ENCODE measurements at places on chromosomes 3 and 15.

GRCh38 chr15:58137686-58138085 lies 495 bp upstream of the AQP9 start:
- DNase-seq, result no peak

DNA sequence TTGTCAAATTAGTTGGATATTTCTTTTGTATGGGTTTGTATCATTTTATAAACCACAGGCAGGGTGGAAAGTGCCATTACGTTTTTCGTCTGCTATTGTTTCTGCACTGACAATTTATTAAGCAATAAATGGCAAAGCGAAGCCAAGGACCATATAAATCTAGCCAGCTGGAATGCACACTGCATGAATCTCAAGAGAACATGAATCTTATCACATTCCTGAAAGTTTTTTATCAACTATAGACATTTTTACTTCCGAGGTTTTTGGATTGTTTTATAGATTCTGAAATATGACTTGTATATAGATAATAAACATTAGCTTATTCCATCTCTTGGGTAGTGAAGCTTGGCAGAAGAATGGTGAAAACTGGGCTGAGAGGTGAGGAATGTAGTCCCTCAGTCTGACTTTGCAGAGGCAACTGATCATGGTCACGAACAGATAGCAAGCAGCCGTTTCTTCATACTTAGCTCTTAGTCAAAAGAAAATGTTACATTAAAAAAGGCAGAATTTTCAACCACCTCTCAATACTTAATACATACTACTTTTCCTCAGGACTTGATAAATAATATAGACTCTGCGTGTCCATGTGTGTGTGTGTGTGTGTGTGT lies 102.7 kb downstream of the OSBPL10 start:
- no peak for DNase-seq

GRCh38 chr3:57484563-57484962 lies 59.6 kb downstream of the DNAH12 start:
- DNase-seq, result no peak

DNA sequence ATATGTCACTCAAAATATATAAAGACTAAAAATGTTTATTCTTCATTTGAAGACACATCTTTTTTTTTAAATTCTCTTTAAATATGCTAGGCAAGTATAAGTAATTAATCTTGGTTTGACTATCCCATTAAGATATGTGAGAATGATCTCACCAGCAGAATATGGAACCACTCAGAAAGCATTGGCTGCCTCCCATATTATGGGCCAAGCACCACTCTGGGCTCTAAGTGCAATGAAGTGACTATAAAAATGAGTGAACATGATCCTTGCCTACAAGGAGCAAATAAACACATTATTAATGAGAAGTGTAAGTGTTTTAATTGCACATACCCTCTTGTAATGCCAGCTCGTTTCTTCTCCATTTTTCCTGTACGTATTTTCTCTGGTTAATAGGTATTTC lies 328.5 kb downstream of the NAALADL2 start:
- DNase-seq, result no peak

DNA sequence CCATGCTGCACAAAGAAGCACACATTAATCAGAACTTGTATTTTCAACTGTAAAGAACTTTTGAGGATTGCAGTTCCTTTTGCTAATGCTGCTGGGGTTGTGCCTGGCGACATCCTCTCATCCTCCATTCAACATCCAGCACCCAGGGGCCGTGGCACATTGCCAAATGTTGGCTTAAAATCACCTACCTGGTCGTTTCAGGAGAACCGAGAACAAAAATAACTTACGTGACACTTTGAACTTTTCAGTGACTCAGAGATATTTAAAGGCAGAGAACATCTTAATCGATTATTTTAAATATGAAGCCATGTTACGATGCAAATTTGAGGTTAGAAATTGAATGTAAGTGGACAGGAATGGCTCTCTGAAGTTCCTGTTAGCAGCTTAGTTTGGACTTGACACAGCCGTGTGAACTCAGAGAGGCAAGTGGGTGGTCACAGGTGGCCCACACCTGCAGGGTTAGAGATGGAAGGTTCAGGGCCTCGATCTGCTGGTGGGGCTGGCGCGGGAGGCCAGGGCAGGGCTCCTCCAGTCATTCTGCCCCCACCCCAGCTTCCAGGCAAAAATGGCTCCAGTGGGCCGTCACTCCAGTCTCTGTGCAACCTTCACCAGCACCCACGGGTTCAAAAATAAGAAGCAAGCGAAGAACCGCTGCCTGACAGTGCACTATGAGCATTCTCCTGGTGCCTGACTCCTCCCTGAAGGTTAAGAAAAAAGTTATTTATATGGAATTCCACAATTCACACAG lies 12.2 kb downstream of the LRRK1 start:
- DNase-seq, result no peak

DNA sequence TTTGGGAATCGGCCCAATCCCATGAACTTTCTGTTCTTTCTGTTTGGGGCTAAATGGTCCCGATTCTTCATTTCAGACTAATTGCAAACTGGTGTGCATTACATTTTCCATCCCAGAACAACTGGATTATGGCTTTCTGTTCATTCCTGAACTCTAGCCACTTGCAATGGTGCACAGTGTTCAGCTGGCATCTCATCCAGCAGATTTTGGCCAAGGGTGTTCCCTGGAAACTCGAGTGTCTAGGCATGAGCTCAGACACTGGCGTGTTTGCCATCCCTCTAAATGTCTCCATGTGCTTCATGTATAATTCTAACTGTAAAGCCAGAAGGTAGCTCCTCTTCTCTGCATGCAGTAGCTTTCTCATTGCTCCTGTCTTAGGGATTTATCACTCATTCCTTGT lies 97.1 kb upstream of the MYZAP start:
- no peak for DNase-seq

DNA sequence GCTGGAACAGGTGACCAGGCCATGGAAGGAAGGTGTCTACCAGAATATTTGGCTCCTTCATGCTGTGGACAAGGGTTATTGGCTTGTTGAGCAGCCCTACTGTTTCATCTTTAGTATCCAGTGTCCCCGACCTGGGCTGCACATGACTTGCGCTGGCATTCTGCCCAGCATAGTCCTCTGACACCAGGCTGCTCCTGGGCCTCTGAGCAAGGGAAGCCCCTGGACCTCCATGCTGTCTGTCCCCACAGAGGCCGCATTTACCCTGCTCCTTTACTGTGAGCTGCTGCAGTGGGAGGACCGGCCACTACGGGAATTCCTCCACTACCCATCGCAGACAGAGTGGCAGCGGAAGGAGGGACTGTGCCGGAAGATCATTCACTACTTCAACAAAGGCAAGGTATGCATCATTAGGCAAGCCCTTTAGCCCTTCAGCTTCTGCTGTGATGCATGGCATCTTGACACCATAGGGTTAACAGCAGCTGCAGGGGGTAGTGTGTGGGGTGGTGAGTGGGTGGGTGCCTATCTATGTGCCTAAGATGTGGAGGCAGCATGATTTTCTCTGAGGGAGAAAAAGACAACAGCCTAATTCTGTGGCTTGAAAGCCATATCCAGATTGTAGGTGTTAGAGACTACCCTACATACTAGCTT lies 44.0 kb upstream of the MANF start:
- peak; percentile 1 for DNase-seq

GRCh38 chr3:67006460-67006859 lies 8.4 kb downstream of the KBTBD8 start:
- DNase-seq, result no peak

DNA sequence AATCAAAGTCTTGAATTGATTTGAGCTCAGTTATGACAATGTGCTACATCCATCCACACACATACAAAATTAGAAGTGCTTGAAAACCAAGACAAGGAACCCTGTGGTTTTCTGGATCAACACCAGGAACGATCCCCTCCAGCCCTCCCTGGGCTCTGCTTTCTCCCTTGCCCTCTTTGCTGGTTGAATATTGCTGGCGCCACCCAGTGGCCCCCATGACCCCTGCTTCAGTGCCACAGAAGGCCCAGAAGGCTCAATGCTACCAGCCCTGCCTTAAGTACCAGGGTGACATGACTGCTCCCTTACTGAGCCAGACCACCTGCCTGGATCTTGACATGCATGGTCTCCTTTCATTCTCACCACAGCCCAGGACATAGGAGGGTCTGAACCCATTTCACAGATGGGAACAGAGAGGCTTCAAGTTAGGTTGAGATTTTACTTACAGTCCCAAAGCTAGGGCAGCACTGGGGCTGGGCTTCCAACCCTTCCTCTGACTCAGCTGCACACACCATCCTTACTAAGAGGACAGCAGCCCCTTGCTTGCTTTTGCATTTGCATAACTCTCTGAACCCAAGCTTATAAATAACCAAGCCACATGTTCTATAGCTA lies 15.0 kb downstream of the IL12A start:
- peak; percentile 39 for DNase-seq

DNA sequence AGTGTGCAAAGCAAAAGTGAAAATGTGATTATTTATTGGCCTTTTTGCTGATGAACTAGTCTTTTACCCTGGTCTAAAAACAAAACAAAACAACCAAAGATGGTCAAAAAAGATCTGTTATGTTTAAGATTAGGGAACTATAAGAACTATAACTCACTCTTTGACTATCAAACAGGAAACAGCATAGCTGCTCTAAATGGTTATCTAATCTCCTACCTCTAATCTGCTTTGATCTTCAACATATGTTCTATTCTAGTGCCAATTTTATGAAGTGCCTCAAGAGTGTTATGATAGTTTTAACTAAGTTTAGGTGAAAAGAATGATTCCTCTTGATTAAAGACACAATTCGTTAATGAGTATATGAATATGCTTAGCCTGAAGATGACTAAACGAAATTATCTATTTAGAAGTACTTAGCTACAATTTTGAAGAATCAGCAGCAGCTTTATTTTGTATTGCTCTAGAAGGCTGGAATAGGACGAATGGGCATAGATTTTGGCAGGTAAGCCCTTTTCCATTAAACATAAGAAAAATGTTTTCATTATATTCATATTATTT lies 46.0 kb downstream of the SETD2 start:
- DNase-seq, result no peak

GRCh38 chr15:71743861-71744382 lies 66.4 kb upstream of the NR2E3 start:
- peak; percentile 46 for DNase-seq

DNA sequence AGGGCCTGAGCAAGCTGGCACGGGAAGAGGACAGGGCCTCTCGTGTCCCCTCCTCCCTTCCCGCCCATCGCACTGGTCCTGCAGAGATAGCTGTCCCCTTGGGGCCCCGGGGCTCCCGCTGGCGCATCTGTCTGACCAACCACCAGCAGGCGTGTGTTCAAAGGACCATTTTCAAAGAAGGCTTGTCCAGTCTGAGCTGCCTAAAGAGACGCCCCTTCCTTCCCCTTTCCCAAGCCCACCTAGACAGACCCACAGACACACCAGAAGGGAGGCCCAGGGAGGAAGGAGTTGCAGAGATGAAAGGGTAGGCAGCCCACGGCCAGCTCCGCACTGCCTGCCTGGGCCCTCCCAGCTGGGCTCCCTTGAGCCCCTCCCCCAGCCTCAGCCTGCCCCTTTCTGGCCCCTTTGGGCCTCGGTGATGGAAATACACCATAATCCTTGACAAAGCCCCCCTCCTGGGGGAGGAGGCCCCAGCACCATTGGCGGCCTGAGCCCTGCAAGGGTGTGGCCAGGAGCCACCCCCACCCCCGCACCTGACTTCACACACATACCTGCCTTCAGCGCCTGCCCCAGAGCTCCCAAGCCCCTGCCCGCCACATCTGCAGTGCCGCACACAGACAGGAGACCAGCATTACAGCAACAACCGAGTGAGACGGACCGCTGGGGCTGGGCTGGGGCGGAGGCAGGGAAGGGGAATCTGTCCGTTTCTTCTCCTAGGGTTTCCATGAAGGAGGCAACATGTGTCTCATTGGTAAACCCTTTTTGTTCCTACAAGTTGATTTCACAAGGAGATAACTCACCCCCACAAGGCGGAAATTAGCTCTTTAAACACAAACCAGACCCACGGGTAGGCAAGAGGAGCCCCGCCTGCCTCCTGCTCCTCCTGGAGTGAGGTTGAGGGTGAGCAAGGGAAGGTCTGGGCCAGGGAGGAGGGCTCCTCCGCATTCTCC lies at the start of gene STRA6:
TSS of gene STRA6 (minus strand) at position 336 of the 950 bp plus-strand sequence. CDS start 520 bp downstream, outside the sequence.
- DNase-seq, result peak; percentile 45

GRCh38 chr3:49295489-49296058 lies 18.5 kb upstream of the C3orf62 start:
- DNase-seq, result peak; percentile 33

- DNase-seq, result no peak
These were observed 54.8 kb downstream of the SRGAP3 start for GRCh38 chr3:9194509-9195184.

- DNase-seq, result no peak
These were observed 126.7 kb upstream of the GMNC start for GRCh38 chr3:190989218-190989617.

DNA sequence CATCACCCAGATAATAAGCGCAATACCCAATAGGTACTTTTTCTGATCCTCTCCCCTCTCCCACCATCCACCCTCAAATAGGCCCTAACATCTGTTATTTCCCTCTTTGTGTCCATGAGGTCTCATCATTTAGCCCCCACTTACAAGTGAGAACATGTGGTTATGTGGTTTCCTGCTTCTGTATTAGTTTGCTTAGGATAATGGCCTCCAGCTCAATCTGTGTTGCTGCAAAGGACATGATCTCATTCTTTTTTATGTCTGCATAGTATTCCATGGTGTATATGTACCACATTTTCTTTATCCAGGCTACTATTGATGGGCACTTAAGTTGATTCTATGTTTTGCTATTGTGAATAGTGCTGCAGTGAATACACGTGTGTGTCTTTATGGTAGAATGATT lies 165.4 kb downstream of the MBNL1 start:
- no peak for DNase-seq

- peak; percentile 62 for DNase-seq
These were observed 118.4 kb downstream of the CTNNB1 start for GRCh38 chr3:41317718-41318117.

GRCh38 chr3:38376098-38376816 lies 29.7 kb downstream of the XYLB start:
- no peak for DNase-seq

- DNase-seq, result no peak
These were observed 101.0 kb downstream of the PLXNA1 start for GRCh38 chr3:127083778-127084397.

GRCh38 chr3:106617276-106617675 lies 748.5 kb upstream of the CBLB start:
- DNase-seq, result peak; percentile 13

DNA sequence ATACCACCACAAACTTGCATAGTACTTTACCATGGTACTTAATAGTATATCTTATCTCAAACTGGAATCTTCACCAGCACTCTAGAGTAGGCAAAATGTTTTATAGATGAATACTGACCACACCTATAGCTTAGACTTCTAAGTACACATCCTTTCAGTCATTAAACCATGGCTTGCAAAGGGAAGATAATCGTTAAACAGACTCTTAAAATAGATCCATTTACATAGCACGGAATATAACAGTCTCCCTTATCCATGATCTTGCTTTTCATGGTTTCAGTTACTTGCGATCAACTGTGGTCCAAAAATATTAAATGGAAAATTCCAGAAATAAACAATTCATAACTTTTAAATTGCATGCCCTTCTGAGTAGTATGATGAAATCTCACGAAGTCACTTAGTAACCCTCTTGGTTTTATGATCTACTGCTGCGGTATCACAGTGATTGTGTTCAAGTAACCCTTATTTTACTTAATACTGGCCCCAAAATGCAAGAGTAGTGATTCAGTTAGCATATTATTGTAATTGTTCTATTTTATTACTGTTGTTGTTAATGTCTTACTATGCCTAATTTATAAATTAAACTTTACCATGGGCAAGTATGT lies 111.4 kb downstream of the HERC1 start:
- peak; percentile 13 for DNase-seq

- DNase-seq, result no peak
These were observed 21.8 kb downstream of the PCOLCE2 start for GRCh38 chr3:142866841-142867631.

- DNase-seq, result no peak
These were observed 10.1 kb downstream of the SLC51B start for GRCh38 chr15:65055201-65055870.

- no peak for DNase-seq
These were observed 14.9 kb upstream of the GP9 start for GRCh38 chr3:129045675-129046036.

Measured in HFFc6 (cell line).